ENCODE measurements at places on chromosomes 4 and X. TPM values are rescaled to one million over a fixed set of nuclear protein-coding genes. Genes with fewer than 3 reads are reported as not detected.

DNA sequence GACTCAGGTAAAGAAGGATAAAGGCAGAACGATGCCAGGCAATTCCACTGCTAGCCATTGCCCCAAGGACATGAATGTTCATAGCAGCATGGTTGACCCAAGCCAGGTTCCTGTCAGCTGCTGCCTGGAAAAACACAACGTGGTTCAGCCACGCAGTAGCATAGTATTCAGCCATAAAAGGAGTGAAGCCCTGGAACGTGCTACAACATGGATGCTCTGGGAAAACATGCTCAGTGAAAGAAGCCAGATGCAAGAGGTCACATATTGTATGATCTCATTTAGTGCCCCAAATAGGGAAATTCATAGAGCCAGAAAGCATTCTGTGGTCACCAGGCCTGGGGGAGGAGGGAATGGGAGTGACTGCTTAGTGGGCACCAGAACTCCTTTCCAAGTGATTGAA, 129.8 kb downstream of the GPR143 start:
- DNase-seq, result no peak

GRCh38 chr4:71217688-71218087, 121.1 kb upstream of the SLC4A4 start:
- DNase-seq, result no peak

- no peak for DNase-seq
Measured at GRCh38 chr4:184896868-184897715, 71.3 kb upstream of the ACSL1 start.

- DNase-seq, result peak; percentile 17
Measured at GRCh38 chr4:48683784-48684666, 96.1 kb downstream of the FRYL start.

ENPEP gene
- not detected for polyA plus RNA-seq
